Left lung (tissue), 14 donors: ENCODE measurements at places on chromosomes 4 and X.

DNA sequence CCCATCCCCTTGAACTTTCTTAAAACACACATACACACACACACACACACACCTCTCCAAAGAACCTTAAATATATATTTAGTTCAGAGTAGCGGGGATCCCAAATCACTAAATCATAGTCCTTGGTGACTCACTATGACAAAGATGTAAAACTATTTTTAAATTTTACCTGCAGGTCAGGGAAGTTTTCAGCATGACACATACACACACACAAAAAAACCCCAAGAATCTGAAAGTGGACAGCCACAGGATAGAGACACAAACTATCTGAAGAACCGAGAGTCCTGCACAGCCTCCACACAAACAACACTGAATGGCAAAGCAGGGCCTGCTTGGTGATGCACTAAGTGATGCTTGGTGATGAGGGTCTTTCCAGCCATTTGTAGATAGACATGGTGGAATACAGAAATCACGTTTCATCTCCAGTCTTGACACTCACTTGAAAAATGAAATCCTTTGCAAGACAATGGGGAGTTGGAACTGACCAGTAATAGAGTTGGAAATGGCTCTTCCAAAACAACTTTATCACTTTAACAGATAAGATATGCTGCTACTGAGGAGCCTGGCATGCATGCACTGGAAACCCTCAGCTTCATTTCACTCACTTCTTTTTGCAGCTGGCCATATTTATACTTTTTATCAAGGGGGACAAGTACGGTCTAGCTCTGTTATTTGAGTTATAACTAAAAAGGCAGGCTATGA is 307.3 kb downstream of the RAPGEF2 start:
- DNase-seq, result no peak

DNA sequence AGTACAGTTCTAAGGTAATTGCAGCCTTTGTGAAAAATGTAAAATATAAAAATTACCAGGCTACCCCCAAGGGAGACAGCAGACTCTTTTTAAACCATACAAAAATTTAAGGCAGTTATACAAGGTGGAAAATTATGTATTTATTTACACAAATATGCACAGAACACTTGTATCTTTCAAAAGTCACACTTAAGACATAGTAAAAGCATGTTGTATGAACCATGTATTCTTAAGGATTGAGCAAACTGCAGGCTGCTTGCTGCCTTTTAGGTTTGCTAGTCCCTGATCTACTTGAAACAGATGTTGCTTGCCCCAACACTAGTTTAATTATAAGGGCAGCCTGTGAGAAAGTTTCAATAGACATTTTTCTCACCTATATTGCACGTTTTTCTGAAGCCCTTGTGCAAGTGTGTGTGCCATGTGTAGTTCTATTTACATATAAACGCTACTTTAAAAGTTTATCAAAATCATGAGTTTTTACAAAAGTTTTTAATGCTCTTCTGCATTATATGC is 72.8 kb downstream of the PRSS12 start:
- DNase-seq, result no peak

DNA sequence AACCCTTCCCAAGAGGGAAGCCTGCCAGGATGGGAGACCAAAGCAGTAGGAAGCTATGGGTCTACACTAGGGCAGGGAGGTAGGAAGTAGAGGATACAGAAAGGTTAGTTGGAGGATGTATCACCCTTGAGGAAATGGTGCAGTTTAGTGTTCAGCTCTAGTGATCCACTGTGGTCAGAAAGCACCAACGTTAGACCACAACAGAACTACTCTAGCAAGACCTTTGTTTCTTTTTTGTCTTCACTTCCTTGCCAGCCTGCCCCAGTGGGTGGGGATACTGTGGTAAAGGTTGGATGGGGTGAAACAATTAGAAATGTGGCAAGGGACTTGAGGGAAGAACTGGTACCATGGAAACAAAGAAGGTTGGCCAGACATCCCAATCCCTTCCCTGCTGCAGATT is 83.3 kb downstream of the DDIT4L start:
- DNase-seq, result no peak

DNA sequence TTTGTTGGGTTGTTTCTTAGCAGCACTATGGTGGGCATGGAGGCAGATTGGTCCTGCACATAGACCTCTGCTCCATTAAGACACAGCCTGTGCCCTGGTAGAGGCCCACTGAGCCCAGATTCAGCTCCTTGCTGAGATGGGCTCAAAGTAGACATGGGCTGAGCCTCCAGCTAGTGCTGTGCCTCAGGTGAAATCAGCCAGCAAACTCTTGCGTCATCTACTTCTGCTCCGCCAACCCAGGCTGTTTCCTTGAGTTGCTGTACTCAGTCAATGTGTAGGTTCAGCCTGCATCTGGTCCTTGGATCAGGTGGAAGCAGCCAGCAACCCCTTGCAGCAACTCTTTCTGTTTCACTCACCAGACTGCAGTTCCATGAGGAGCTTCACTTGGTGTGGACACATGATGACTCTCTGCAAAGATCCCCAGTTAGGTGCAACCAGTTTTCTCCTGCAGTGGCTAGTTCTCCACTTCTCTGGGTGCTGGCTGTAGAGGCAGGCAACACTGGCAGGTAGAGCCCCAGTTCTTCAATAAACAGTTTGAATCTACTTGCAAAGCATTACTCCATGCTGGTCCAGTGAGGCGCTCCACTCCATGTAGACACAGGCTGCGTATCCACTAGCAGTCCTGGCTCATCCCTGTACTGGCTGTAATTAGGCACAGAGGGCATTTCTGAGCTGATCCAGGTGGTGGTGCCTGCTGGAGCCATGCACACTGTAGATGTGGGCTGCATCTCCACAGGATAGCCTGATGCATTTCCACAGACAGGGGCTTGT is 199.0 kb upstream of the MAMLD1 start:
- no peak for DNase-seq

- no peak for DNase-seq
These were observed 342.8 kb downstream of the FAM47B start for GRCh38 chrX:35285289-35285962.
